ENCODE measurements at places on chromosomes 16 and 17.

DNA sequence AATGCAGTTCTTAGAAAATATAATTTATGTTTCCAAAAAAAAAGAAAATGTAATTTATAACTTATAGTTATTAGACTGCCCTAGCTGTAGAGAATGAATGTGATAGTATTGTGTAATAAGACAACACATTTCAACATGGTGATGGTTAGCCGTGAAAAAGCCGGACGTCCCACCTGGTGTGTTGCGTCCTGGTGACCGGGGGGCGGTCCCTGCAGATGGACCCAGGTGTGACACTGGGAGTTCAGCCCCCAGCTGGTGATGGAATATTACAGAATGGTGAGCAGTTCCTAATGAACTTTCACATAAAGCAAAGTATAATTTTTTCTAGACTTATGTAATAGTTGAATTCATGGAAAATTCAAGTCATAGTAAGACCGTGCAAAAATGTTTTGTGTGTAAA lies 132.8 kb downstream of the LAT start:
- no peak for DNase-seq

DNA sequence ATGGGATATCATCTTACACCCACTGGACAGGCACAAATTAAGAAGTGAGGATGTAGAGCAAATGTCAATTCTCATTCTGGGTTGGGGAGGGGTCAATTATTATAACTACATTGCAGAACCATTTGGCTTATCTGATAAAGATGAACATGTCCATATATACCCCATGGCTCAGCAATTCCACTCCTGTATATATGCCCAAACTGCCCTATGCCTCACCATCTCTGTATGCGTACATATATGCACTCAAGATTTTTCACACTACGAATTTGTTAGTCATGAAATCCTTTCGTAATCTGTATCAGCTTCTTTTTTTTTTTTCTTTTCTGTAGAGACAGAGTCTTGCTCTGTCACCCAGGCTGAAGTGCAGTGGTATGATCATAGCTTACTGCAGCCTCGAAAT lies 20.8 kb upstream of the CNEP1R1 start:
- DNase-seq = no peak

DNA sequence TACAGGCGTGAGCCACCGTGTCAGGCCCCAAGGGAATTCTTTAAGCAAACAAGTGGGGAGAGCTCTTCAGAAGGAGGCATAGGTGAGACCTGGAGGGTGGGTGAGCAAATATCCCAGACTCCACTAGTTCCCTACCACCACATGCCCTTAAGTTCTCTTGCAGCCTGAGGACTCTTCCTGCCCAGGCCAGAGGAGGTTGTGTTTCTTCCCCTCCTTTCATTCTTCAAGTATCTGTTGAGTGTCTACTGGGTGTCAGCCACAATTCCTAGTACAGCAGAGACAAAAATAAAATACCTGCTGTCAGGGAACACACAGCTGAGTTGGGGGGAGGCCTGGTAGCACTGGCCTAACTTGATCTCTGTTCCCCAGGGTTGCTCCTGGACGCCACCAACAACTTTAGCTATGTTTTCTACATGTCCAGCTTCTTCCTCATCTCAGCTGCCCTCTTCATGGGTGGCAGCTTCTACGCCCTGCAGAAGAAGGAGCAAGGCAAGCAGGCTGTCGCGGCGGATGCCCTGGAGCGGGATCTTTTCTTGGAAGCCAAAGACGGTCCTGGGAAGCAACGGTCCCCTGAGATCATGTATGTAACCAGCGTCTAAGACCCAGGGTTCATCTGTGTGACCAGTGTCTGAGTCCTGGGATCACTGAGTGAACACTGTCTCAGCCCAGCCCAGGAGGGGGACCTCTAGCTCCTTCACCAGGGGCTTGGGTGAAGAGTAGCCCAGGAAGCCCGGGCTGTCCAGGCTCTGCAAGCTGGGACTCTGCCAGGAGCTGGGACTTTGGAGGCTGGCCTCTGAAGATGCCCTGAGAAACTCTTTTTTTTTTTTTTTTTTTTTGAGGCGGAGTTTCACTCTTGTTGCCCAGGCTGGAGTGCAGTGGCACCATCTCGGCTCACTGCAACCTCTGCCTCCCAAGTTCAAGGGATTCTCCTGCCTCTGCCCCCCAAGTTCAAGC lies 5.9 kb upstream of the ARMC7 start:
- no peak for DNase-seq

- DNase-seq = no peak
These were observed 54.9 kb downstream of the CYLD start for GRCh38 chr16:50796829-50797228.

GRCh38 chr16:50204453-50205108 lies 51.5 kb downstream of the TENT4B start:
- no peak for DNase-seq

DNA sequence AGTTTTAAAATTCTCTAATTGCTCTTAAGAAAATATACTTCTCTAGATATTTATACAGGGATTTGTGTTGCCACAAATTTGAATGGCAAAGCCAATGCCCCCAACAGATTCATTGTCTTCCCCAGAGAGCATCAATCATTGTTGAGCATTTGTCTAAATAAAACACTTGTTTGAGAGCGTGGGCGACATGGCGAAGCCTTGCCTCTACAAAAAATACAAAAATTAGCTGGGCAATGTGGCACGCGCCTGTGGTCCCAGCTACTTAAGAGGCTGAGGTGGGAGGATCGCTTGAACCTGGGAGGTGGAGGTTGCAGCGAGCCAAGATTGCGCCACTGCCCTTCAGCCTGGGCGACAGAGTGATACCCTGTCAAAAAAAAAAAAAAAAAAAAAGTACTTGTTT lies 13.4 kb upstream of the SRSF1 start:
- no peak for DNase-seq

DNA sequence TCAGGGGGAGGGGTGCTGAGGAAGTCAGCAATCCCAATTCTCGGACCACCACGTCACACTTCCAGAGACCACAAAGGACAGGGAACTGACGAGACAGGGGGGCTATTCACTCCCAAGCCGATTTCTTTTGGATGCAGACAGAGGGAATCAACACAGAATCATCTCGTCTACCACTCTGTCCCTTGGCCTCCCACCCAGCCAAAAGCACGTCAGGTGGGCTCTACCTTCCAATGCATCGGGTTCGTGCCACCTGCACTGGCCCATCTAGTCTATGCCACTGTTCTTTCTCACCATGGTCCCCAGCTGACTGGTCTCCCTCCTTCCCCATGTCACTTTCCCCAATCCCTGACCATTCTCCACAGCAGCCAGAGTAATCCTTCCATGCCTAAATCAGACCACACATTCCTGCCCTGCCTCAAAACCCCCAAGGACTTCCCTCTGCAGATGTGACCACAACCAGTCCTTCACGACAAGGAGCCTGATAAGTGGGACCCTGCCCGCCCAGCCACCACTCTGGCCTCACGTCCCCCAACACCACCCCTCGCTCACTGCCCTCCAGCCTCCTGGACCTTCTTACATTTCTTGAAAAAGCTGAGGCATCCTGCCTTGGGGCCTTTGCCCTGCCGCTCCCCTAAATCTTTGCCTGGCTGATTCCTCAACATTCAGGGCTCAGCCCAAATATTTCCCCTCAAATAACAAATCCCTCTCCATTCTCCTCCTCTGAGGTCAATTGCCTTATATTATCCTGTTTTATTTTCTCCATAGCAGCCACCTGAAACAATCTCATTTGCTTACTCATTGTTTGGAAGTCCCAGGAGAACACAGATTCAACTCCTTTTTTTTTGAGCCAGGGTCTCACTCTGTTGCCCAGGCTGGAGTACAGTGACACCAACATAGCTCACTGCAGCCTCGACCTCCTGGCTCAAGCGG lies 70.4 kb downstream of the IL21R start:
- no peak for DNase-seq

DNA sequence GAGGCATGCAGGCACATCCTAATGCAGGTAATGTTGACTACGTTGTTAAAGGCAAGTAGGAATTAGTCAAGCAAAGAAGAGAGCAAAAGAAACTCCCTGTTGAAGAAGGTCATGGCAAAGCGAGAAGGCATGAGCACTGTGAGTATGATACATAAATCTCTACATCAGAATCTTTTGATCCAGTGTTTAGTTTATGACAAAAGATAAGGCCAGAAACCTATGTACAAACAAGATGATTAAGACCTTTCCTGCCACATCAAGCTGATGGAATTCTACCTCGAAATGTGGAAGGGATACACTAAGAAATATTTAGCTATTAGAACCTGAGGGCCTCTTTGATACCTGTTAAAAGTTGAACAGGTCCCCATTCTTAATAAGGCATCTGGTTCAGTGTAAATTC lies 20.2 kb downstream of the SYCE1L start:
- no peak for DNase-seq

DNA sequence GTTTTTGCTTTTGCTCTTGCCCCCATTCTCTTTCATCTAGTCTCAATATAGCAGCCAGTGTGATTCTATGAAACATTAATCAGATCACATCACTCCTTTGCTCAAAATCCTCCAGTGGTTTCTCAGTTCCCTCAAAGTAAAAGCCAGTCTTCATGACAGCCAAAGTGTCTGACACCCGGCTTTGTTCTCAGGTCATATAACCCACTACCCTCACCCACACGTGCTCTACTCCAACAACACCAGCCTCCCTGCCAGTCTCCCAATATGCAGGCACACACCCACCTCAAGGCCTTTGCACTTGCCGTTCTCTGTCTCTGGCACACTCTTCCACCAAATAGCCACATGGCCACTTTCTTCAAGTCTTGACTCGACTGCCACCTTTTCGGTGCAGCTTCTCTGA lies 4.4 kb downstream of the MTMR4 start:
- DNase-seq = no peak

GRCh38 chr16:22326369-22326652 lies 29.1 kb downstream of the POLR3E start:
- no peak for DNase-seq

GRCh38 chr17:31663576-31663975 lies 195.5 kb downstream of the COPRS start:
- DNase-seq = no peak

GRCh38 chr17:80441133-80441578 lies 26.2 kb downstream of the ENDOV start:
- DNase-seq = peak; percentile 66

GRCh38 chr17:51366866-51367265 lies 106.5 kb downstream of the UTP18 start:
- DNase-seq = no peak

DNA sequence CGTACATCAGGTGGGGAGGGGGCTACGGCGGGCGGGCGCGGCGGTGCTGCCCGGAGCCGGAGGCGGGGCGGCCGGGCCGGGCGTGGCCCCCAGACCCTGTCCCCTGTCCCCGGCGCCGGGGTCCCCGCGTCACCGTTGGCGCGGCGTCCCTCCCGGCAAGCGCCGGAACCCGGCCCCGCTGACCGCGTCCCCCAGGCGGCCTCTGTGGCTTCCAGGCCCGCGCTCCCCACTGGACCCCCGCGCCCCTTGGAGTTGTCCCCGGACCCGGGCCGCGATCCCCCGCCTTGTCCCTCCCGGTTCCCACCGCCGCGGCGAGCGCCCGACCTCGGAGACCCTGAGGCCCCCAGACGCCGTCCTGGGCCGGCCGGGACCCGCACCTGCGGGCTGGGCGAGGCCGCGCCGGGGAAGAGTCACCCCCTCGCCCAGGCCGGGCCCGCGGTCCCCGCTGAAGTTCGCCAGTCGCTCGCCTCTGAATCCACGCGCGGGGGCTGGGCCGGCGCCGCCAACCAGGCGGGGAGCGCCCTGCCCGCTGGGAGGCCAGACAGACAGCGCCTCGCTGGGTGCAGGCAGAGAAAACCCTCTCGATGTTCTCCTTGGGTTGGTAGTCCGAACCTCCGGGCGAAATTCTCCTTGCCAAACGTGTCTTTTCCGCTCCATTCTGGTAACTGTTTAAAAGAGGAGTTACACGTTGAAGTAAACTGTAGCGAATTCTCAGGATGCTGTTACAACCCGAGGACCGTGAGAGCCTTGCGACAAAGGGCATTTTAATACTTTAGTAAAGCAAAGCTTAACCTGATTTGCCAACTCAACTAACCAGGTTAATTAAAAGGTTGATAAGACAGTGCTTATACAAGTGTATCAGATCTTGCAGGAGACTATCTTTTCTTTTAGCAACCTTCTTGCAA lies 761 bp downstream of the GAN start:
- peak; percentile 59 for DNase-seq

- no peak for DNase-seq
These were observed 975.7 kb upstream of the RBFOX1 start for GRCh38 chr16:6356911-6357310.

DNA sequence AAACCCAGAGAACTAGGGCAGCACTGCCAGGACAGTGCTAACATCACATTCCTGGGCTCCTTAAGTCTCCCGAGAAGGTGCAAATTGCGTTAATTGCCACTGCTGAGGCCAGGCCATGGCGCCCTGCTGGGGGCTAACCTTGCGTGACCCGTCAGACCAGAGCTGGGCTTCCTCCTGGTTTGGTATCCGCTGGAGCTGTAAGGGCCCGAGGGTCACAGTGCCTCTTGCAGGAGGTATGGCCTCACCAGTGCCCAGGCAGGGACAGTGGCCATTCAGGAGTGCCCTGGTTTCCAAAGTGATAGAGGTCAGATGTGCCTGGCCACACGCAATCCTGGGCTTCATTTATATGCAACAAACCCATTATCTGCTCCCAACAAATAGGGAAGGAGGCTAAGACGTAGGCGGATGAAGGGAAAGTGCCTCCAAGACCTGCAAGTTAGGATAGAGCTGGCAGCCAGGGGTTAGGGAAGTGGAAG lies 17.7 kb upstream of the ADCY9 start:
- no peak for DNase-seq

GRCh38 chr16:52597772-52598483 lies 51.0 kb upstream of the TOX3 start:
- DNase-seq = no peak

DNA sequence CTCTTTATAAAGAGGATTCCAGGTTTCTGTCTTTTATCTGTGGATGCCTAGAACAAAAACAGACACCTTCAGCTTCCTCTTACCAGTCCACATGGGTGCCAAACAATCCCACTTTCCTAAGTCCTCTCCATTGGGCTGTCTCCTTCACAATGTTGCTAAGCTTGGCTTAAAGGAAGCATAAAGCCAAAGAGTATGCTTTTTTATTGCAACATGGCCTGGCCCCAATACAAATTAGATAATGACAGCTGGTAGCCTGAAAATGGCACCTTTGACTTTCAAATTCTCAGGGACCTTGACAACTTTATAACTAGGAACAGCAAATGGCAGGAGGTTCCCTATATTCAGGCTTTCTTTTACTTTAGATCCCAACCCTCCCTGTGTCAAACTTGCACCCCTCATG lies 55.8 kb downstream of the SLFN5 start:
- no peak for DNase-seq

DNA sequence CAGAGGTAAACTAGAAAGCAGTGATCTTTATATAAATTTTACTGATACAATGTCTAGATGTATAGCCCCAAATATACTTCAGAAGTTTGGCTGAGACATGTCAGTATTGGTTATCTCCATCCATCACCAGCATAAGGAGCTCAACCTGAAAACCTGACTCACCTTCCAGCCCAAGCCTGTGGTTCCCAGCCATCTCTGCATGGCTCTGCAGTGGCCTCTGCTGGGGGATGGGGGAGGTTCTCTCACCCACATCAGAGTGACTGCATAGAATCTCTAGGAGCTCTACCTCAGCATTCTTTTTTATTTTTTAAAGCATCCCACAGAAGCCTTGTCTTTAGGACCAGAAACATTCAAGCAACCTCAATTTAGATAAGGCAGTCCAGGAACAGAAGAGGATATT lies 27.3 kb downstream of the USP7 start:
- peak; percentile 65 for DNase-seq

GRCh38 chr17:81256616-81257015 lies 17.5 kb downstream of the NDUFAF8 start:
- DNase-seq = peak; percentile 40

- DNase-seq = no peak
These were observed 17.6 kb downstream of the RPH3AL start for GRCh38 chr17:334974-335481.

All from foreskin fibroblast (primary cell).